ENCODE measurements at places on chromosomes 7 and 10.

- no peak for DNase-seq
These were observed 4.9 kb downstream of the LRRC17 start for GRCh38 chr7:102917436-102918353.

DNA sequence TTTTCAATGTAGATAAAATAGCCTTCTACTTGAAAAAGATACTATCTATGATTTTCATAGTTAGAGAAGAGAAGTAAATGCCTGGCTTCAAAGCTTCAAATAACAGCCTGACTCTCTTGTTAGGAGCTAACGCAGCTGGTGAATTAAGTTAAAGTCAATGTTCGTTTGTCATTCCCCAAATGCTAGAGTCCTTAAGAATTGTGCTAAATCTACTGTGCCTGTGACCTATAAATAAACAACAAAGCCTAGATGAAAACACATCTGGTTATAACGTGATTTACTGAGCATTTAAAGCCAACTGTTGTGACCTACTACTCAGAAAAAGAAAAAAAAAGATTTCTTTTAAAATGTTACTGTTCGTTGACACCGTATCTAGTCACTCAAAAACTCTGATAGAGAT lies 134.7 kb downstream of the POLR1F start:
- no peak for DNase-seq

DNA sequence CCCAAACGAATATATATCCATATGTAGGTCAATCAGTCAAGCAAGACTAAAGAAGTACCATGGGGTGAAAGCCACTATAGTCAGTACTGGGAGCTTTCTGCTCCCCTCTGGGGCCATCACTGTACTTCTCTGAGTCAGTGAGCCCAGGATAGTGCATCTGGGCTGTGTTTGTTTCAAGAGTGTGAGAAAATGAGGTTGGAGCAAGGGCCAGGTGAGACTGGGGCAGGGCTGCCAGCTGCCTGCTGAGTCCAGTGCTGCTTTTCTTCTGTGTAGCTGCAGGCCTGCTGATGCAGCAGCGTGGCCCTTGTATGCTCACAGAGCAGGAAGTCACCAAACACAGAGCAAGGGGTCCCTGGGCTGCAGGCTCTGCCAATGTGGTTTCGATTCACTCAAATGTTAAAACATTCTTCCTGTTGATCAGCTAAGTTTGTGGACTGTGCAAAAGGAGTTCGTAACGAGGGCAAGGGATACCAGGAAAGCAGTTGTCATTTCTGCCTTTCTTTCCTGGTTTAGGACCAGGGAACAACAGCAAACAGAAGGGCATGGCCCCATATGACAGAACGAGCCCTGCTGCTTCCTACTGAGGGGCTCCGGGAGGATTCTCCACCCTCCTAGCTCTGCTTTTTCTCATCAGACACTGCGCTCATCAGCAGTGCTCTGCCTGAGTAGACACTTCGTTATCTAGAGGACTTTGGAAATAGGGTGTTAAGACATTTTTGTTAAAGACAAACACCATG lies 65.4 kb upstream of the TNS3 start:
- no peak for DNase-seq

- no peak for DNase-seq
These were observed 16.8 kb upstream of the CRTAC1 start for GRCh38 chr10:98047009-98047741.

GRCh38 chr7:98354052-98354451 lies 46.8 kb downstream of the BAIAP2L1 start:
- no peak for DNase-seq

GRCh38 chr7:95398155-95398940 lies 2.2 kb upstream of the PON3 start:
- DNase-seq = no peak

GRCh38 chr7:19915596-19915995 lies 142.2 kb upstream of the TMEM196 start:
- no peak for DNase-seq

DNA sequence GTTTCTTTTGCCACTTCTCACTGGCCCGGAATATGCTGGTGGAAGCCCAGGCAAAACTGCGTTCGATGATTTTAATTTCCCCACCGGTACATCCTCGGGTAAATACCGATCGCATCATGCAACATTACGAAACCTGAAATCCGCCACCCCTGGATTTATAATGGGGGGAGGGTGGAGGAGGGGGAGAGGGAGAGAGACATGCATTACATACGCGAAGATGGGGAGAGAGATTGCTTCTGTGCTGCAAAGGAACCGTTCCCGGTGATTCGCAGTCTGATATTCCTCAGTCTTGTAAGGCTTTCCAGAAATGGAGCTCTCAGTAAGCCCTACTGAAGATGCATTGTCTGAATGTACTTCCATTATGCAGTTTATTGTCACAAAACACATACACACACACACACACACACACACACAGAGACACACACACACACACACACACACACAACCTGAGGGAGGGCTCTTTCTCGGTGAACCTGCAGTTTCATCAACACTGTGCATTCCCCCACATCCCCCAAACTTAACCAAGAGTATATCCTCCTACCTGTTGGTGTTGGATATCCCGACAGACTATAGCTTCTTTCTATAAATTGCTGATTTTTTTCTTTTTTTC lies 741 bp downstream of the GPR85 start:
- DNase-seq = no peak

GRCh38 chr10:77121829-77122228 lies 515.8 kb downstream of the KCNMA1 start:
- no peak for DNase-seq

- DNase-seq = no peak
These were observed 5.4 kb downstream of the PSD start for GRCh38 chr10:102413053-102413705.

- DNase-seq = no peak
These were observed 81.4 kb upstream of the GJD4 start for GRCh38 chr10:35523670-35524225.

DNA sequence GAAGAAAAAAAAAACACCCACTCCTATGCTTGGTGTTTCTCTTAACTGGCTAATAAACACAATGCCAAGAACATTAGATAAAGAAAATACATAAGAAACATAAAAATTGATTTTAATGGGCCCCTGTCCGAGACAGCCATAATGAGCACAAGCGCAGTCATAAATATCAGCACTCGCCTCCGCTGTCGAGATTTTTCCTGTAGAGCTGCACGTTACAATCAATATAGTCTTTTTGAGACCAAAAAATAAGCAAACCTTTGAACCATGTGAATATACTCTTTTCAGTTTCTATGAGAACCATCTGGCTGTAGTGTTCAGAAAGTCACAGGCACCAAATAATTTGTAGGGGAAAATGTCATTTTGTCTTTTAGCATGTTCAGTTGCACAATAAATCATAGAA lies 70.1 kb downstream of the MGMT start:
- DNase-seq = no peak

DNA sequence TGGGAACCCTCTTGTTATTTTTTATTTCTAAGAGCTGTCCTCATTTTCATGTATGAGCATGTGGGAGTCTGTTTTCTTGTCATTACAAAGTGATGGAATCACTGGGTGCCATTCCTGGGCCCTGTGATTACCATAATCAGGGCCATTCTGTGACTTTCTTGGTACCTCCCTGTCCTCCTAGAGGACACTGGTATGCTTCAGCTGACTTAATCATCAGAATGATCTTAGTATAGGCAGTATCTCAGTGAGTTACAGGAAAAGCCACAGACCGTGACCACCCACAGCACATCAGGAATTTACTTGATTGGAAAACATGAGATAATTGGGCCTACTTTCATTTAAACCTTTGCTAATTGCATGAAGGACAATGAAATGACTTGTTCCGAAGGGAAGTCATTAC lies 7.2 kb downstream of the NOM1 start:
- no peak for DNase-seq

GRCh38 chr10:103855424-103855823 lies at the start of gene SH3PXD2A:
SH3PXD2A (minus strand) TSS chr10:103855576; CDS start chr10:103855266, 310 bp downstream.
- no peak for DNase-seq

GRCh38 chr7:105591522-105591921 lies 10.2 kb upstream of the EFCAB10 start:
- no peak for DNase-seq

DNA sequence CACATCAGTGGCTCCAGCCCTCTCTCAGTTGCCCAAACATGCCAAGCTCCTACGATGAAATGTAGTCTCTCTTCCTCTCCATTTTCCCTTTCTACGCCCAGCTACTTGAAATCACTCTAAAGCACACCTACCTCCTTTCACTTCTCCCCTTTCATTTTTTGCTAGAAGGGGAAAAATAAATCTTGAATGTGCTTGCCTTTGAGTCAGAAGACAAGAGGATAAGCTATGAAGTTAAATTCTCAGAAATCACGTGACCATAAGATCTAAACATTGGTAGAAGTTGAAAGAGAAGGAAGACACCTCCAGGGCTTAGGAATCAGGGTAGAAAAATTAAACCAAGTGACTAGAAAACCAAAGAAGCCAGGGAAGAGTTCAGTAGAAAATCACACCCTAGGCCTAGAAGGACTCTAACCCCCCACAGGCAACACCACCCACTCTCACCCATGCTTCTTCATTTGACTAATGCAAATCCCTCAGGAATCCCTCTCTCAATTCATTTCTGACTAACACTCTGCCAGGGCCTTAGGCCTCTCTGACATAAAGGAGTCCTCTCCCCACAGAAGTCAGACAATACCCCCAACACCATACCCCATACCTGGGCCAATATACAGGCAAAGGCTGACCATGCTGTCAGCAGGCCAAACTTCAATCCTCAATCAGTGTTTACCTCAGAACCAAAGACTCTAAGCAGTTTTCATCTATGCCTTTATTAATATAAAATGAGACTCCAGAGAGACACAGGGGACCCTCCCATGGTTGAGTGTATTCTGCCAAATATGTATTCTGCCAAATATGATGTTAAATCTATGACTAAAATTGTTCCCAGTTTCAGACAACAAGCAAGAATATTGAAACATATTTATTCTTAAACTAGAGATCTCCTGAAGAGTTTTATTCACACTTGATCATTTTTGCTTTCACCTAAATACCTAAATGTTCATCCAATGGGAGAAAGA lies 84.8 kb downstream of the ELMO1 start:
- no peak for DNase-seq

DNA sequence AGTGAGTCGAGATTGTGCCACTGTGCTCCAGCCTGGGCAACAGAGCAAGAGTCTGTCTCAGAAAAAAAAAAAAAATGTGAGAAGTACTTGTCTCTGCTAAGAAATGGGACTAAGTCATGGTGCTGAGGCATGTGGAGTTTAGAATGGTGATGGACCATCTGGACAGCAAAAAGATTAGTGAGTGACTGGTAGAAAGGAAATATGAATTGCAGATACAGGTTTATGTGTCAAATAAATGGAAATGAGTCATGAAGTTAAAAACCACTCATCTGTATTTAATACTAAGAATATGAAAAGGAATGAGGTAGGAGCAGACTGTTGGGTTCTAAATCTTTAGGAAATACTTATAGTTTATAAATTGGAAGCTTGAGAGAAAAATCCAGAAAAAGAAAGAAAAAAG lies 625.7 kb upstream of the ANKRD30A start:
- no peak for DNase-seq

DNA sequence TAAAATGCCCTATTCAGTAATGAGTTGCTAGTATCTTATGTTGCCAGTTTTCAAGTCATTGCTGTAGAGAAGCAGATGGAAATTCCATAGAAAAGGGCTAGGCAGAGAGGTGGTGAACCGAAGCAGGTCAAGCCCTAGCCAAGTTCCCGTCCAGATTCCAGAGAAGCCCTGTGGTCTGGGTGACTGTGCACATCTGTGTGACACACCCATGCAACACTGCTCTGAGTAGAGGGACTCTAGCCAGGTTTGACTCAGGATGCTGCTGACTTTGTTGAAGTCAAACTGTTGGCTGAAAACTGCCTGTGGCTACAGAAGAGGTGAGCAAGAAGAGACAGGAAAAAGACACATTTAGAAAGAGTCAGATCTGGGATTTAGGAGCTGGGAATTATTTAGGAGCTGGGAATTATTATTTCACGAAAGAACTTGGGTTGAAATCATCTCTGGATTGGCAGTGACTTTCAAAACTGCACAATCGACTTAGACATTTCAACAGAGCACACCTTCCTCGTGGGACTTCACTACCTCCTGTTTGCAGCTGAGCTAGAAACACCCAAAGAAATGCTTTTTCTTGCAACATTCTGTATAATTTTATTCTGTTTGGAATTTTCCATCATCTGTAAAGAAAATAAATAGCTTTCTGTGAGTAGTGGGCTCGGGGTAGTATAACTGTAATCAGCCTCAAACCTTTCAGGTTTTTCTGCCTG lies 149.1 kb upstream of the PRKCQ start:
- DNase-seq = no peak

GRCh38 chr7:87982116-87982515 lies 48.1 kb downstream of the ADAM22 start:
- no peak for DNase-seq
